ENCODE measurements at places on chromosomes 11 and 22.

- DNase-seq: no peak
Measured at GRCh38 chr22:22327723-22328122, 83.1 kb downstream of the VPREB1 start.

DNA sequence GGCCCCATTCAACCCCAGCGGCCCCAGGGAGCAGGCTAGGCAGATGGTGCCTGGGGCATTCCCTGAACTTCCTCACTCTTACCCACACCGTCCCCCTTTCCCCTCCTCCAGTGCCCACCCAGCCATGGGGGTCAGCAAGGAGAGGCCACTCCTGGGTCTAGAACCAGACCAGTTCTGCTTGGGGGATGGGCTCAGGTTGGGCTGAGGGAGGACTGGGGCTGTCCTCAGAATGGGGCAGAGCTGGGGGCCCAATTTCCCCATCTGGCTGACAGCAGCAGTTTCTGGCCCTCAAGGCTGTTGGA is 12.4 kb downstream of the SCYL1 start:
- DNase-seq: no peak

- no peak for DNase-seq
Measured at GRCh38 chr22:31626427-31627150, 35.4 kb downstream of the PISD start.

GRCh38 chr22:24070553-24070952 is 59.4 kb downstream of the CABIN1 start:
- DNase-seq: no peak

- no peak for DNase-seq
Measured at GRCh38 chr22:38952281-38952993, 5.0 kb upstream of the APOBEC3A start.

DNA sequence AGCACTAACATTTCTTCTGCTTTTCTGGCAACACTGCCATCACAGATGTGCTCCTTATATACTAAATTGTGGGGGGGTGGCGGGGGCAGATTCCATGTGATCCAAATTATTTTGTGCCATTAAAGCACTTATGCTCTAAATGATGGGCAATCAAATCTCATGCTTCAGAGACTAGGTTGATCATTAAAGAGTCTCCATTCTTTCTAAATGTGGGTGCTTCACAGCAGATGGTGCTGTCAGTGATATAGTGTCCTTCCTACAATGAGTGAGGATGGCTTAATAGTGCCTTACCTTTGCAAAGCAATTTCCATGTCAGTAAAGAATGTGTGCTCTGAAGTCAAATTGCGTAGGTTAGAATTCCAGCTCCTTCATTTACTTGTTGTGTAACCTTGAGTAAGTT is 589.8 kb downstream of the ETS1 start:
- DNase-seq: no peak

DNA sequence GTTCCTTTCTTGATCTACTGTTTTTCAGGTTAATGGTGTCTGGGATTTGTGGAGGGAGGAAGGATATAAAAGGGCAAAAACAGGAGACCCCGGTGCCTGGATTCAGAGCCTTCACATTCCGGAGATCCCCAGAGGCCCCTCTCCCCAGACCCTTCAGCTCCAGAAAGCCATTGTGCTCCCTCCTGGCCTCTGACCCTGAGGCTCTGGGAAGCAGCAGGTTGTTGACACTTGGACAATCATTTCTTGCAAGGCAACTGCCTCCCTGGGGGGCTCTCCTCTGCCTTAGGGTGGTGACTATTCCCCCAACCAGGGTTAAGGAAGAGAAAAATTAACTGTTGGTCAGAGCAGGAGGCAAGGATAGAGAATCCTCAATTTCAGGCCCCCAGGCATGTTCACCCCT is 86.9 kb upstream of the NNMT start:
- DNase-seq: no peak

- DNase-seq: no peak
Measured at GRCh38 chr11:70025308-70025707, 52.8 kb upstream of the ANO1 start.

- no peak for DNase-seq
Measured at GRCh38 chr11:126512251-126512650, 156.8 kb downstream of the ST3GAL4 start.

DNA sequence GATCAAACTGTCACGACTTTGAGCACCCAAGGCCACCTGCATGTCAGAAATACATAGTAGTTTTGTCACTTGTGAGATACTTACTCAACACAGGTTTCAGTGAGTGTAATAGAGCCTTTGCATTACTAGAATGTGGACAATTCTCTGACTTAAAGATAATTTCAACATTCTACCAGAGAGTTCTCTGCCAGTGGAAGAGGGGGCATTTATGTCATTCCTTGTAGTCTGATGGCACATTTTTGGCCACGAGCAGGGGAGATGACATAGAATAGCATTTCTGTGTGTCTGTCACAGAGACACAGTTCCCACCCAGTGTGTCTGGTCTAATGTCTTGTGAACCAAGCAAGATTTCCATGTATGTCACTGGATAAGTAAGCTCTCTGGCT is 112.5 kb downstream of the DBX1 start:
- no peak for DNase-seq

DNA sequence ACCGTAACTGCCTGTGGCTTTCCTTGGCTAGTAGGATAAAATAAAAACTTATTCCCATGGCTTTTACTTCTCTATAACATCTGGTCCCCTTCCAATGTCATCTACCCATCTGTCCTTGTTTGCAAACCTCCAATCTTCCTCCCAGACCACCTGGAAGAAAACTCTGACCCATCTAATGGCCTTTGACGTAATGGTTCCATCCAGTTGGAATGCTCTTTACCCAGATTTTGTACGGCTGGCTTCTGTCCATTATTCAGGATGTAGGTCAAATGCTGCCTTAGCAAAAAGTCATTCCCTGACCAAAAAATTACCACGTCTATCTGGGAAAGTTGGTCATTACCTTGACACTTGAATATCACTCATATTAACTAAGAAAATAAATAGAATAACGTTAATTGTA is 577.9 kb upstream of the ANO5 start:
- no peak for DNase-seq

DNA sequence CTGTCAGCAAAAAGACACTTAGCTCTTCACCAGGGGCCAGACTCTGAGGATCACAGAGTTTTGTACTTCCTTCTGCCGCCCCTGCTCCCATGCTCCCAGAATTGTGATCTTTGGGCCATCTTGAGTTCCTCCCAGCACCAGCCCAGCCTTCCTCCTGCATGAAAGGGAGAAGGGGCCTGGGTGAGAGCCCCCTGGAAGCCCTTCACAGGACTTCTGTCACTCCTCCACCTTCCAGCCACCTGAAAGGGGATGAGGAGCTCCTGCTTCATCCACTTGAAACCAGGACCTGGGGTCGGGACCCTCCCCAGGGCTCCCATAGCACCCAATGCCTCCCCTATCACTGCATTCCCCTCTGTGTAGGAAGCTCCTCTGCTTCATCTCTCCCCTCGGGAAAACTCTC is 174.2 kb downstream of the BUD13 start:
- no peak for DNase-seq

DNA sequence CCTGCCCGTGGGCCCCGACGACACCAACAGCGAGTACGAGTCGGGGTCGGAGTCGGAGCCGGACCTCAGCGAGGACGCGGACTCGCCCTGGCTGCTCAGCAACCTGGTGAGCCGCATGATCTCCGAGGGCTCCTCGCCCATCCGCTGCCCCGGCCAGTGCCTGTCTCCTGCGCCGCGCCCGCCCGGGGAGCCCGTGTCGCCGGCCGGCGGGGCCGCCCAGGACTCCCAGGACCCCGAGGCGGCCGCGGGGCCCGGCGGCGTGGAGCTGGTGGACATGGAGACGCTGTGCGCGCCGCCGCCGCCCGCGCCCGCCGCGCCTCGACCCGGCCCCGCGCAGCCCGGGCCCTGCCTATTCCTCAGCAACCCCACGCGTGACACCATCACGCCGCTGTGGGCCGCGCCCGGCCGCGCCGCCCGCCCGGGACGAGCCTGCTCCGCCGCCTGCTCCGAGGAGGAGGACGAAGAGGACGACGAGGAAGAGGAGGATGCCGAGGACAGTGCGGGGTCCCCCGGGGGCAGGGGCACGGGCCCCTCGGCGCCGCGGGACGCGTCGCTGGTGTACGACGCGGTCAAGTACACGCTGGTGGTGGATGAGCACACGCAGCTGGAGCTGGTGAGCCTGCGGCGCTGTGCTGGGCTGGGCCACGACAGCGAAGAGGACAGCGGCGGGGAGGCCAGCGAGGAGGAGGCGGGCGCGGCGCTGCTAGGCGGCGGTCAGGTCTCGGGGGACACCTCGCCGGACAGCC is 3.8 kb downstream of the MAPK8IP2 start:
- DNase-seq: no peak

DNA sequence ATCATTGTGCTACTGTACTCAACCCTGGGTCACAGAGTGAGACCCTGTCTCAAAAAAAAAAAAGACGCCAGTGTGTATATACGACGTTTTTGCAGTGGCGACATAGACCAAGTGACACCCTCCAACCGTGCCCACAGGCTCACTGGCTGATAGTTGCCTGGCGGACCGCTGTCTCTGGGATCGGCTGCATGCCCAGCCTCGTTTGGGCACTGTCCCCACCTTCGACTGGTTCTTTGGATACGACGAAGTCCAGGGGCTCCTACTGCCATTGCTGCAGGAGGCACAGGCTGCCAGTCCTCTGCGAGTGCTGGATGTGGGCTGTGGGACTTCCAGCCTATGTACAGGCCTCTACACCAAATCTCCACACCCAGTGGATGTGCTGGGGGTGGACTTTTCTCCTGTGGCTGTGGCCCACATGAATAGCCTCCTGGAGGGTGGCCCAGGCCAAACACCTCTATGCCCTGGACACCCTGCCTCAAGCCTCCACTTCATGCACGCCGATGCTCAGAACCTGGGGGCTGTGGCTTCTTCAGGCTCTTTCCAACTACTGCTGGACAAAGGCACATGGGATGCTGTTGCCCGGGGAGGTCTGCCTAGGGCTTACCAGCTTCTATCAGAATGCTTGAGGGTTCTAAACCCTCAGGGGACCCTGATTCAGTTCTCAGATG is 1.3 kb downstream of the CSKMT start:
- DNase-seq: no peak

DNA sequence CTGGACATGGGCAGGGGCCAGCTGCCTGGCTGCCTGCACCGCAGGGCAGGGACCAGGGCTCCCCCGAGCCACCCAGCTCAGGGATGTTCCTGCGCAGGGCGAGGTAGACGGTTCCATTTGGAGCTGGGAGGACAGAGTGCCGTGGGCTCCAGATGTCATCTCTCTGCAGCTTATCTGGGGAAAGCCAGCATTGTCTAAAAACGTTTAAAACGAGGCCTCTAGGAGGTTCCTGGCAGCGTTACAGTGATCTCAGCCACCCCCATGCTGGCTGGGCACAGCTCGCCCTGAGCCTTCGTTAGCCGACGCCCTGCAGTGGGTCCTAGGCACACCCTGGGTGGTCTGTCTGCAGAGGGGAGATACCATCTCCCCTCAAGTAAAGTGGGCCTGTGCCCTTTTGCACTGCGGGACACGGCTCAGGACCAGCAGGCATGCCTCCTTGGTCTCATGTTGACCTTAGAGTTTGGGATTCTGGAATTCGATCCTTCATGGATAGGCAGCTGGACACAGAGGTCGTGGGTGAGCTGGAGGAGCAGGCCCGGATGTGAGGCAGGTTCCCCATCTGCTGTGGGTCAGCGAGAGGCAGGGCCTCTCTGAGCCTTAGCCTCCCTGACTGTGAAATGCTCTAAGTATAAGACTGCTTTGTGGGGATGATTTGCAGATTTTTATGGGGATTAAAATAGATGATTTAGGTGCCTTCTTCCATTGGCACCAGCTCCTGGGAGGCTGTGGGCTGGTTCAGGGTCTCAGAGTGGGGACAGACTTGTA is 14.1 kb downstream of the SYNGR1 start:
- DNase-seq: no peak

- no peak for DNase-seq
Measured at GRCh38 chr11:61134801-61135257, 26.4 kb downstream of the VPS37C start.

GRCh38 chr11:75563501-75563977 is 1.5 kb downstream of the SERPINH1 start:
- DNase-seq: no peak

DNA sequence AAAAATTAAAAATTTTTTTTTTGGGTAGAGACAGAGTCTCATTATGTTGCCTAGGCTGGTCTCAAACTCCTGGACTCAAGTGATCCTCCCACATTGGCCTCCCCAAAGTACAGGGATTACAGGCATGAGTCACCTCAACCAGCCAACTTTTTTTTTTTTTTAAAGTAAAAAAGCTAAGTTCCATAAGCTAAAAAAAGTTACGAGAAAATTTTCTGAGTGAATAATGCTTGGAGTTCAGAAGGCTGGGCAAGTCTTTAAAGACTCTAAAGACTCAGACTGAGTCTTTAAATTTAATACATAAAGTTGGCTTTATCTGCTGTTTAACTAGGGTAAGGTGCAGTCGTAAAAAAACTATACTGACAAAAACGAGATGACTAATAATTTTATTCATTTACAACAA is 5.6 kb downstream of the DDX6 start:
- DNase-seq: no peak

DNA sequence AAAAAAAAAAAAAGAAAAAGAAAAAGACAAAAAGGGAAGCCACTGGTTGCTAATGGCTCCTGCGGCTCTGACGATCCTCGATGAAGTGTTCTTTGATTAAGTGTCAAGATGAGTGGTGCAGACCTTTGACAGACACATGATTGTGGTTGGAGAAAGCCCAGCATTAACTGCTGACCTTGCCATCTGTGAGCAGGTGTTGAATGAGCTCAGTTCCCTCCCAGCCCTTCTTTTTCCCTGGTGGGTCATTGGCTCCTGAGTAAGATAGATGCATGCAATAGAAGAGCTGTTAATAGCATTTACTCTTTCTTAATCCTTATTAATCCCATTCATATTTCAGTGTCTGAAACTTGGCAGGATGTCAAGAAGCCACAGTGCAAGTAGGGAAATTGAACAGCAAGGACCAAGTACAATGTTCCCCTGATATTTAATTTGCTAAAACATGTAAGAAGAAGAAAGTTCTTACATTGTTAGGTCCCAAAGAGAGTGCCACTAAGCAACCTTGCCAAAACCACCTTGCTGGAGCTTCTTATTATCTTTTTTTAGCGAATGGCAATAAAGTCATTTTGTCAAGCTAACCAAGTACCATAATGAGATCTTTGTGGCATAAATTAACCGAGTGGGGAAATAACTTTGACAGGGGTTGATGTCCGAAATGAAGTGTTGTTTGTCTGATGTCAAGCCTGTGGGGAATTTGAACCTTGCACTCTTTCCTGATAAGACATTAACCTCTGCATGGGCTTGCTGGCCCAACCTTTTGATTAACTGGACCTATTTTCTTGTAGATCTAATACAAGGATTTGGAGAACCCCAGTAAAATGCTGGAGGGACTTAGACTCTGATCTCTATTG is 113.7 kb downstream of the PTPRJ start:
- DNase-seq: no peak

- no peak for DNase-seq
Measured at GRCh38 chr11:95544095-95544856, 245.3 kb downstream of the FAM76B start.
